ENCODE measurements at places on chromosomes 5 and 9.

DNA sequence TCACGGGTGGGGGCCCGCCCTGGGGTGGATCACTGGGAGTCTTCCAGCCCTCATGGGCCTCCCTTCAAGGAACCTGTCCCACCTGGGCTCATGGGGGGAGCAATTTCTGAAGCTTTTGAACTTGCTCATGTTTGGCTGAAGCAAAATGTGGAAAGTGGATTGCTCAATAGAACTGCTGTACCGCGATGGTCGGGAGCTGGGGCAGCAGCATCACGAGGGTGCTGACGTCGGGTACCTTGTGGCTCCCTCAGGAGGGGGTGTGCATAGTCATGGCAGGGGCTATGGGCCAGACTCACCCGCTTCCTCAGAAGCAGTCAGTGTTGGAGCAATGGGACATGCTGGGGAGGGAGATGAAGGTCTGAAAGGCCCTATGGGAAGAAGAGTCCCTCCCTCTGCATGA is 57.9 kb downstream of the PRRT1B start:
- no peak for DNase-seq

DNA sequence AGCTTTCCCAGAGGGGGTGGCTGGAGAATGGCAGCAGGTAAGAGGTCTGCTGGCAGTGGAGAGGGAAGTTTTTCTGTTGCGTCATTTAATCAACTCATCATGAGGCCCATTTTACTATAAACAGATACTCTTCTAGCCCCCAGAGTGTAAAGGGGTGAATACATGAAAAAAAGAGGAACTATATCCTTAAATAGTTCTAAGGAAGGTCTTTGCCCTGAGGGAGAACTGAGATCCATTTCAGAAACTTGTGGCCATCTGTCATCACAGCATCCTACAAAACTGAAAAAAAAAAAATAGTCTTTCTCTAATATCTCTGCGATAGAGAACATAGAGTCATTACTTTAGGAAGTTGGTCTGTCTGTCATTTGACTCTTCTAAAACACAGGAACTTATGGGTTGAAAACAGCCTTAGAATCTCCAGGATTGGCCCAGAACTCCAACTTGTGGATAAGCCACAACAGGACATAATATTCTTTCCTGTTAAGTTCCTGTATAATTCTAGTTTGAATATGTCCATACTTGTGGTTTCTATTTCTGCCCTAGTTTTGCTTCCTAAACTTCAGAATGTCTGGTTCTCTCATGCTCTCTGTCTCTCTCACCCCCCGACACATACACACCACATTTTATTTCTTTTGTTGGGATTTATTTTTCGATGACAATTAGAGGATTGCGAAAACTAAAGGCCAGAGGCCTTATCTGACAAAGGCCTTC is 238.5 kb upstream of the PIK3R1 start:
- DNase-seq, result no peak

- DNase-seq, result no peak
These were observed 56.7 kb upstream of the LPAR1 start for GRCh38 chr9:111094958-111095357.

GRCh38 chr9:120383611-120383998 is 196.4 kb downstream of the CDK5RAP2 start:
- DNase-seq, result no peak

DNA sequence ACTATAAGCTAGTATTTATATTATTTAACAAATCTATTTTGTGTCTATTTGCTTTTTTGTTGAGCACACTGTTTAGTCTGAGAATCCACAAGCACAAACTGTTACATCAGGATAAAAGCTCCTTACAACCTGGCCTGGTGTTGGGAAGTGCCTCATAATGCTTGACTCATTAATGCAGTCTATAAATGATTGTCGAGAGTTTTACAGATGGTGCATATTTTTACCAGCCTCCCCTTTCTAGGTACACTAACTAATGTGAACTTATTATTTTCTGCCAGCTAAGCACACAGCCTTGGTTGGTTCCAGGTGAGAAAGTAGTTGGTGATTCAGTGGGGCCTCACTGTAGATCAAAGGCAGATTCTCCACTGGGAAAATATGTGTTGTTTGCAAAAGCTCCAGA is 151.0 kb upstream of the ADAMTS16 start:
- DNase-seq, result no peak

DNA sequence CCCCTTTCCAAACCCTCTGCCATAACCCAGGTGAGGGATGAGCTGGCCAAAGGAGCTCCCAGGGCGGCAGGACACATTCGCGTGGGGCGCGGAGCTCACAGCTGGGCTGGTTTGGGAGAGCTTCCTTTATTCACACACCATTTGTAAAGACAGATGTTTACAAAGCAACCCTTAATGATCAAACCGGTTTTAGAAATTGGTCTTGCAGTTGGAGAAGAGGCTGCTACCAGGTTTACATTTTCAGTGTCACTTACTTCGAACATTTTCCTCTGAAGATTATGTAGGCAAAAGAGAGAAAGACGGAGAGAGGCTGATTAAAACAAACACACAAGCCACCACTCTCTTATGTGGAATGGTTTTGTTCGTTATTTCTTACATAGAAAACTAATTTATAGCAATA is 648.7 kb downstream of the IRX1 start:
- no peak for DNase-seq

GRCh38 chr9:99357575-99357974 is 135.5 kb downstream of the SEC61B start:
- DNase-seq, result no peak

GRCh38 chr5:138875552-138875875 is 379 bp upstream of the LRRTM2 start:
- no peak for DNase-seq

DNA sequence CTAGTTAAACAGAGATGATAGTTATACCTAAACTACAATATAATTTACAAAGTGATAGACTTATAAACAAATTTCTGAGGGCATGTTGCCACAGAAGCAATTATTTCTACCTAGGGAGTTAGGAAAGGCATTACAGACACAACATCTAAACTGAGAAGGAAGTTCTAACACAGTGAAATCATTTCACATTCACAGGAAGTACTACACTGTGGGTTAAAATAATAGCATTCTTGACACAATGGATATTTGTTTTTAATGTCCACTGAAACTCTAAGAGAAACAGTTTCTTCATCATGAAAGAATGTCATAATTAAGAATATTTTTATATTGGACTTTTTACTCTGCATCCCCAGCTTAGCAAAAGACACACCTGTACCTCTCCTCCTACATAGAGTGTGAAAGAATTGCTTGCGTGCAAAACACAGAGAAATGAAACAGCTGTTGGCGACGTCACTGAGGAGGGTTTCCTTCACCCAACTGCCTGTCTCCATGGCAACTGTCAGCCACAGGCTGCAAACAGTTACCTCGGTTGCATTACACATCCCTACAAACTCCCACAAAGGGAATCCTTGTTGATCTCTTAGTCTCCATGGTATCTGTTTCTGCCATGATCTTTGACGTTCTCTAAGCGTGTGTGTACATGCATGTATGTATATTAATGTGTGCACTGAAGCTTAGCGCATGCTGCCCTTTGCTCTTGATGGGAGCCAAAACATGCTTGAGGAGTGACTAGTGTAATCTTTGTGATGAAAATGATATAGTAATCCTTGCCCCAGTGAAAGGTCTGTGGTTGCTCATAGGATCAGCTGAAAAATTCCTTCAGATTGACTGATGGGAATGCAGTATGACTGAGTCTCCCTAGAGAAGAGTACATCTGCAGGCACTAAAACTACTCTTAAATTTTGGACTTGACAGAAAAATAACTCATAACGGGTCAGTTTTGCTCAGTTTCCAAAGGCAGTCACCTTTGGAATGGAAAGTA is 168.5 kb downstream of the ACTL7B start:
- DNase-seq, result no peak

GRCh38 chr5:146867996-146868708 is 10.4 kb downstream of the PPP2R2B start:
- DNase-seq, result no peak

- DNase-seq, result peak; percentile 10
These were observed 61.7 kb downstream of the MRPL36 start for GRCh38 chr5:1737790-1738405.

DNA sequence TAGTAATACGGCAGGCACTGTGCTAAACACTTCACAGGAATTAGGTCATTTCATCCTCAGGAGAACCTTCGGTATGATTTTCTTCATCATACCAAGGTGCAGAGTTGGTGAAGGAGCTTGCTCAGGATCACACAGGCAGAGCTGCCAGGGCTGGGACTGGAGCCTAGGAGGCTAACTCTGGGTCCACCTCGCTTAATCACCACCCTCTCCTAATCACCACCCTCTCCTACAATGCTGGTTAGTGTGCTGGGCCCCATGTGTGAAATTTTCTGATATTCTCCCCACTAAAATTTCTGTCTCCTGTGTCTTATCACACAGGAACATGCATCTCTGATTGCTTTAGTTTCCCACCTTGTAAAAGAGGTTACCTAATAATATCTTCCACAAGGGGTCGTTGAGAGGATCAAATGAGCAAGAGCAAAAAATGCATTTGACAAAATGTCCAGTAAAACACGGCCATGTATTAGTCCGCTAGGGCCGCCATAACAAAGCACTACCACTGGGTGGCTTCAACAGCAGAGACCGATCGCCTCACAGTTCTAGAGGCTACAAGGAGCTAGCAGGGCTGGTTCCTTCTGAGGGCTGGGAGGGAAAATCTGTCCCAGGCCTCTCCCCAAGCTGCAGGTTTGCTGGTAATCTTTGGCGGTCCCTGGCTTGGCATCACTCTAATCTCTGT is 128.2 kb upstream of the NFIB start:
- DNase-seq, result no peak

- DNase-seq, result no peak
These were observed 53.7 kb upstream of the SMIM32 start for GRCh38 chr5:136246632-136247031.

GRCh38 chr9:133477992-133478850 is 678 bp downstream of the SLC2A6 start:
- DNase-seq, result no peak

DNA sequence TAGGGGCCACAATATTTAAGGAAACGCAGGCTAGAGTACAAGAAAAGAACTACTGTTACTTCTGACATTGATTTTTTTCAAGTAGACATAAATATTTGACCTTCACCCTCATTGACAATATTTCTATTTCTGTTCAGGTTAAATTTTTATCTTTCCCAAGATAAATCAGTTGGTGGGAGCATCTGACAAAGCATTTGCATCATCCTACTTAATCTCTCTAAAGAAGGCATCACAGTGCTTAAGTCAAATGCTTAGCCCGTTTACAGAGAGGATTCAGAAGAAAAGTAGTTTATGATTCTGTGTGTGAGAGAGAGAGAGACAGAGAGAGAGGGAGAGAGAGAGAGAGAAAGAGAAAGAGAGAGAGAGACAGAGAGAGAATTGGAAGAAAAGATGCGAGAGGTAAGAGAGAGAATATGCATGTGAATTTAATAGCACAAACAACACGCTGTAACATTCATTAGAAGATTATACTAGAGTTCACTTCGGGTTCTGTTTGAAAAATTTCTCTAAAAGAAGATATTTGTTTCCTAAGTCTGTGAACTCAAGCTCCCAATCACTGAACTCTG is 1093.3 kb upstream of the CDH6 start:
- DNase-seq, result no peak

GRCh38 chr5:146447734-146448380 is 724 bp downstream of the TCERG1 start:
- DNase-seq, result no peak

GRCh38 chr5:134026521-134027287 is 21.9 kb upstream of the VDAC1 start:
- DNase-seq, result no peak

- peak; percentile 82 for DNase-seq
These were observed 50.4 kb downstream of the USP20 start for GRCh38 chr9:129885670-129886106.

DNA sequence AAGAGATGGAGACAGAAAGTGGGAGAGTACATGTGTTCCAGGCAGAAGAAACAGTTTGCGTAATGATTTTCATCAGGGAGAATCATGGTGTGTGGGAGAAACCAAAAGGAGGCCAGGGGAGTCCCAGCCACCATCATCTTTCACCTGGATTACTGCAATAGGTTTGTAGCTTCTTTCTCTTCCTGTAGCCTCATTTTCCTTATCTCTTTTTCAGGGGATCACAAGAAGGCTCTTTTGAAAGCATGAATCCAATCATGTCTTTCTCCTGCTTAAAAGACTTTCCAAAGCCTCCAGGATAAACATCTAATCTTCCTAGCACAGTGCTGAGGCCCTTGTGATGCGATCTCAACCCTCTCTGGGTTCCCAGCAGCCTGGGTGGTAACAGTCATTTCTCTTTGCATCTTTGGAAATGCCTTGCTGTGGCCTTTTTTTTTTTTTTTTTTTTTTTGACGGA is 10.3 kb upstream of the GPBP1 start:
- no peak for DNase-seq

GRCh38 chr5:143432658-143433239 is 29.3 kb upstream of the NR3C1 start:
- no peak for DNase-seq

- DNase-seq, result no peak
These were observed 99.8 kb downstream of the ZNF462 start for GRCh38 chr9:106962615-106963363.

DNA sequence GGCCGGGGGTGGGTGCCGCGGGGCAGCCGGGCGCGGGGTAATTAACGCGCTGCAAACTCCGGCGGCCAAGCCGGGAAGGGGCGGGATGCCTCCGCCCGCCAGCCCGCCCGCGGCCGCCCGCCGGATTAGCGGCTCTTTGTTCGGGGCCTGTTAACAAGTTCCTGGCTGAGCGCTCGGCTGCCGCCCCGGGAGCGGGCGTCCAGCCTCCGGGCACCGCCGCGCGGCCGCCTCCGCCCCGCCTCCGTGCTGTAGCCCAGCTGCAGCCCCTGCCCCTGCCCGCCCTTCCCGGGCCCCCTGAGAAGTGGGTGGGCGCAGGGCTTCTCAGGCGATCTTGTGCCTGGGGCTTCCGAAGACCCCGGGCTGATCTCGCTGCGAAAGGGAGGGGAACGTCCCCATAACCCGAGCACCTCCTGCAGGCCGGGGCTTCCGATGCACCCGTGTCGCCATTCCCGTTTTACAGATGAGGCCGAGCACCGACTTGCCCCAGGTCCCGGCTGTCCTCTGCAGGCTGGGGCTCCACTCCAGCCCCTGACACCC is 7.5 kb downstream of the UNC5A start:
- DNase-seq, result no peak

DNA sequence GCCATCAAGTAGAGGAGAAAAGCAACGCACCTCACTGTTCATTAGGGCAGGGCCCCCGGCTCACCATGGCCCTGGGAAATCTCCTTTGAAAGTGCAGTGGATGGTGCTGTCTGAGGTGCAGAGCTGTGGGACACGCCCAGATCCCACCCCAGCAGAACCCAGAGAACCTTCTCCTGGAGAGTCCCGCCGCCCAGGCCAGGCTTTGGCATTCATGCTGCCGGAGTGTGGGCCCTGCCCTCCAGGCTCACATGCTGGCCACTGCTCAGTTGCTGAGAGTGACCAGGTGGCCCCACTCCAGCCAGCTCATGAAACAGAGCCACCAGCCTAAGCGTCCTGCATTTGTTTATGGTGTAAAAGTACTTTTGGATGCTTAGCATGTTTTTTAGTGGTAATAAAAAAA is 23.8 kb upstream of the LRRC14B start:
- DNase-seq, result no peak

- DNase-seq, result no peak
These were observed 55.8 kb upstream of the TMC1 start for GRCh38 chr9:72465593-72465984.

DNA sequence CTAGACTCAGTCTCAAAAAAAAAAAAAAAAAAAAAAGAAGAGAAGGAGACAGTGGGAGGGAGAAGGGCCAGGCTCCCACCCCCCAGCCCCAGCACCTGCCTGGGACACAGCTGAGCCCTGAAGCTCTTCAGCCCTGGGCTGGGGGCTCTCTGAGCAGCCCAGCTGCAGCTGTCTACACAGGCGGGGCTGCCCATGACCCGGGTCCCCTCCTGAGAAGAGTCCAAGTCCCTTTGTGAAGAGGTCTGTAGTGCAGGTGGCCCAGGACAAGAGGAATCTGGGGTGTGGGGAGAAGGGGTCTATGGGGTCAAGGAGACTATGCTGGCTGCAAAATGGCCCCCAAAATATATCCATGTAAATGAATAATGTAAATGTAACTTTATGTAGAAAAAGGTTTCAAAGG is 6.7 kb upstream of the LCN2 start:
- DNase-seq, result no peak
